ENCODE measurements at places on chromosomes 1 and 21.

DNA sequence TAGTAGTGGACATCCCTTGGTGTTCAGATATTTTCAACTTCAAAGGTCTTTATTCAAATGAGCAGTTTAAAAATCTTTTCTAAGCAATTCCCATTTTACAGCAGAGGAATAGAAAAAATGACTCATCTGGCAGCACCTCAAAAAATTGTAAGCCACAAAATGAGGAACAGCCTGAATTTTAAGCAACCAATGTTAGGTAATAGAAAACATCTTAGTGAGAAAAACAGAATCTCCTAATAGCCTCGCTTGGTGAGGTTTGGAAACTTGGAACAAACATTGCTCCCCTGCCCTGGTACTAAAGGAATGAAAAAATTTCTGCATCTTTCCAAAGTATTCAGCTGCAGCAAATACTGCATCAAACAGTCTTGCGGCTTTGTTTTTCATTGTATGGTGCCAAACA, 264.4 kb downstream of the NTNG1 start:
- peak; percentile 79 for DNase-seq

- peak; percentile 52 for DNase-seq
Measured at GRCh38 chr1:178774263-178774662, 49.2 kb downstream of the RALGPS2 start.

- no peak for DNase-seq
Measured at GRCh38 chr1:56045477-56045876, 533.9 kb downstream of the PLPP3 start.

DNA sequence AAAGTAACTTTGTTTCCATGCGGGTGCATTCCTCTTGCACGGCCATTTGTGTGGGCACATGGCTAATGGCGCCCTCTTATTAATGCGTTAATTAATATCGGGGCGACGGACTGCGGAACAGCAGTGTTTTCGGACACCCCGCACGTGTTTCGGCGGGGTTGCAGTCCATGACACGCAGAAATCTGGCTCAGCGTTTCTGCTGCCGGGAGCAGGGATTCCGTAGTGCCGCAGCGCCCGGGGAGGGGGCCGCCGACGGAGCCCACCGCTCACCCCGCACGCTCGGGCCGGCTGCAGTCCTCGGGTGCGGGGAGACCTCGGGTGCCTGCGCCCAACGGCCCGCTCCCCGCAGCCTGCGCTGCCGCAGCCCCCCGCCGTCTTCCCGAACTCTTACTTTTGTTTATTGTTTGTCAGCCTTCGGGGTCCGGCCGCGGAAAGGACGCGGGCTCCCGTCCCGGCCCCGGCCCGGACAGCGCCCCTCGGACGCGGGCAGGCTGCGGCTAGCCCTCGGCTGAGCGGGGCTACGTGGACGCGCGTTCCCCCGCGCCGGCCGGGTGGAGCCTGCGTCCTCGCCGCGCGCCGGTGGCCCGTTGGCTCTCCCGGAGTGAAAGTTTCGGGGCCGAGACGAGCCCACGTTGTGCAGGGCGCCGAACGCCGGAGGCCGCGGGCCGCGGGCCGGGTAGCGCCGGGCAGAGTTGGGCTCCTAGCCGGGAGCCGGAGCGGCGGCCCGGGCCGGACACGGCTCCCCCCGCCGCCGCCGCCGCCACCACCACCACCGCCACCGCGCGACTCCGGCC, 849 bp downstream of the NFIA start:
- peak; percentile 16 for DNase-seq

DNA sequence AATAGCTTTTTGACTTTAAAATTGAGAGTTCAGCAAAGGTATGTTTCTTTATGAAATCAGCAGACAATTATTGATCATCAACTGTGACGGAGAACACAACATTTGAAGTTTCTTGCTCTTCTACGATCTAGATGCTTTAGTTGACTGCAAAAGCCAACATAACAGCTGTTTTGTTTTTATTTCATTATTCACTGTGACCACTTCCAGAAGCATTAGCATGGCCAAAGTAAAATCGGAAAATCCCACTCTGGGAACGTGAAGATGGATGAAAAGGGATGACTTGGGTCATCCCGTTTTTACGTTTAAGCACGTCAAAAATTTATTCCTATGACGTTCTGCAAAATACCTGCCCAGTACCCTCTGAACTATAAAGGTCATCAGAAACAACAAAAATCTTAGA, 833.0 kb upstream of the ADAMTS5 start:
- DNase-seq, result no peak

- no peak for DNase-seq
Measured at GRCh38 chr1:76260279-76260678, 185.7 kb downstream of the ST6GALNAC3 start.

DNA sequence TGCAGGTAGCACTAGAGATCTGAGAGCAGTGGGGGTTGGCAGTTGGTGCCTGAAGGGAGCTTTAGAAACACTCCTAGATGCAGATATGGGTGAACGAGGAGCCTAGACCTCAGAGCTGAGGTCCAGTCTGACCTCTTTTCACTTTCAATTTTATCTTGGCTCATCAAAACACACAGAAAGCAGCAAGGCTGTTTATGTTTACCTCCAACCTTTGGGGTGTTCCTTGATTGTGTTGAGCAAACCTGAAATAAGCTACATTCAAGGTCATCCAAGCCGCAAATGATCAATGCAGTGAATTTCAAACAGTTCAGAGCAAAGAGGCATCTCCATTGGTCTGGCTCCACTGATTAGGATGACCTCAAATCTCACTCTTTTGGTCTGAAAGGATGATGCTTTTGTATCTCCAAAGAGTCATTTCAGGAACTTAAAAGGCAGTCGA, 1.3 kb downstream of the LY9 start:
- no peak for DNase-seq

DNA sequence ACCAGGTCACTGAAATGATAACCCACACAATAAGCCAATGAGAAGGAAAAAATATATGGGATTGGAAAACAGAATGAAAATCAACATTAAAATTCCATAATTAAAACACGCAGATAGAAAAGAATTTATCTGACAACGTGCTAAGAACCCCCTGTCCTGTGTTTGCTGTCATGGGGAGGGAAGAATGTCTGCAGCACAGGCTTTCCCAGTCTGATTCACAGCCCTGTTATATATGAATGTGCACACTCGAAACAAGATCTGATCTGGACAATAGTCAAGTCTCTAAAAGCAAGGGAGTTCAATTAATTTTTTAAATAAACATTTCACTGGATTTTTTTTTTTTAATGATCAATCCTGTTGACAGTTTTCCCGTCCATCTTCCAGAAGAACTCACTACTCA, 220.0 kb downstream of the RERE start:
- no peak for DNase-seq

DNA sequence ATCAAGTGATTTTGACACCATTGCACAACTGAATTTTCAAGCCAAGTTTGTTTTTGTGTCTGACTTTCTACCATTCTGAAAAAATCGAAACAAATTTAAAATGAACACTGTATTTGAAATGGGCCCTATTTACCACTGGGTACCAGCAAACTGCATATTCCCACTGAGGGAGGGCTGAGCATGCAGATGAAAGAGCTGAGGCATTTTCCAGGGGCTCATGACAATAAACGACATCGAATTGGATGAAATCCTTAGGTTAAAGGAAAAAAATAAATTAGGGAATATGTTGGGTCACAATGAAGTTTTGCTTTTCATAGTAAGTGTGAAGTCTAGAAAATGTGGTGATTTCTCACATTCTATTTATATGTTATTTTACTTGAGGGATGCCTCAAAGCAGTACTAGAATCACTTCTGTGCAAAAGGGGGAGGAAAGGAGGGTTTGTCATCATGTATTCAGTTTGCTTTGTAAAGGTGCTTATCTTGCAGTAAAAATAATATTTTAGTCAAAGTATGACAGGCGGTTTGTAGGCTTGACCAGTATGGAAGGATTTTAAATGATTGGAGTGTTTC, 11.2 kb downstream of the ZBTB18 start:
- no peak for DNase-seq

DNA sequence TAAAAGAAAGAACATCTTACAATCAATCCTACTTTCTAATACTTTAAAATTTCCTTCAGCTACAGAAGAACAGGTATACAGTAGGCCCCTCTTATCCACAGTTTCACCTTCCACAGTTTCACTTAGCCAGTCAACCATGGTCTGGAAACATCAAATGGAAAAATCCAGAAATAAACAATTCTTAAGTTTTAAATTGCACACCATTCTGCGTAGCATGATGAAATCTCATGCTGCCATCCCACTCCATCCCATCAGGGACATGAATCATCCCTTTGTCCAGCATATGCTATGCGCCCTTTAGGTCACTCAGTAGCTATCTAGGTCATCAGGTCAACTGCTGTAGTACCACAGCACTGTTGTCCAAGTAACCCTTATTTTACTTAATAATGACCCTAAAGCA, 67.7 kb downstream of the HSF2BP start:
- peak; percentile 75 for DNase-seq

DNA sequence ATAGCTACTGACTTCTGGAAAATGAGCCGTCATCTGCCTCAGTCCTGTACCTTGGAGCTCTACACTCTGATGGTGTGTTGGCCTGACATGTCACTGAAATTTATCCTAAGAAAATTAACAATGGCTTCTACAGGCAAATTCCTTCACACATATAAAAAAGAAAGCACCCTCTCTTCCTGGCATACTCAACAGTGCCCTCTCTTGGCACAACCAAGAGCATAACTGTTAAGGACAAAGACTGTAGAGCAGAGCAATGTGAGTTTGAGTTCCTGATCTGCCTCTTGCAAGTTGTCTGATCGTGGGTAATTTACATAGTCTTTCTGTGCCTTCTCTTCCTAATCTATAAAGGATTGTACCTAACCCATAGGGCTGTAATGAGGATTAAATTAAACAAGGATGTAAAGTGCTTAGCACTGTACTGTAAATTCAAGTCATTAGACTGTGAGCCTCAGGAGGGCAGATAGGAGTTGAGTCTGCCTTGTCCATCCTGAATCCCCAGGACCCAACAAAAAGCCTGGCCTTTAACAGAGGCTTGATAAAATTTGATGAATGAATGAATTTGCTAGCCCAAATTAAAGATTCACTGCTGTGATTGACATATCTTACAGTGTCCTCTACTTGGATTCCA, 83.5 kb downstream of the SYF2 start:
- DNase-seq, result no peak

DNA sequence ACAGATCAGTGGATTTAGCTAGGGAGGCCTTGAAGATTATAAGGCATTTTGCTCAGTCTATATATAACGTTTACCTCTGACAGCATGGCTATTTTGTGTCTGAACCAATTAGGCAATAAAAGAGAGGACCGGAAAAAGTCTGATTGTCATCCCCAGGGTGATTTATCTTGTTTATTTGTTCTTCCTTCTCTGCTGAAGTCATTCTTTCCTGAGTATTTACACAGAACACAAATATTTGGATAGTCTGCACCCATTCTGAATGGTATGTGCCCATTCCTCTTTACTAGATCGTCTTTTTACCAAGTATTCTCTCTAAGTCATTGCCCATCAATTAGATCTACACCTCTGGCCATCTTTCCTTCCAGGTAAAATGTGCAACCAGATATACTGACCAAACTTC, 1602.9 kb downstream of the KCNT2 start:
- DNase-seq, result no peak

DNA sequence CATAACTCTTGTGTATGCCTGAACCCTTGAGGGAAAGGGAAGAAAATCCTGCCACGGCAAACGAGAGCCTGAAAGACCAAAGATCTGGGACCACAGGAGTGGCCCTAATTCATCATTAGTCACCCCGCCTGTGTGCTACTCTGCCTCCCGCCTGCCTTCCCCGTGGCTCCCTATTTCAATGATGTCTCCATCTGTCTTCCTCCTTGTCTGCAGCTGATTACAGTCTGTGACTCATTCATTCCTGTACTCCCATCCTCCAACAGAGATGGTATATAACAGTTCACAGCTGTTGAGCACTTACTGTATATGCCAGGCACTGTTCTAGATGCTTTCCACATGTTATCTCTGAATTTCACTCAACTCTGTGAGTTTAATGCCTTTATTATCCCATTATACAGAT, 96.6 kb downstream of the SEC16B start:
- DNase-seq, result peak; percentile 53

DNA sequence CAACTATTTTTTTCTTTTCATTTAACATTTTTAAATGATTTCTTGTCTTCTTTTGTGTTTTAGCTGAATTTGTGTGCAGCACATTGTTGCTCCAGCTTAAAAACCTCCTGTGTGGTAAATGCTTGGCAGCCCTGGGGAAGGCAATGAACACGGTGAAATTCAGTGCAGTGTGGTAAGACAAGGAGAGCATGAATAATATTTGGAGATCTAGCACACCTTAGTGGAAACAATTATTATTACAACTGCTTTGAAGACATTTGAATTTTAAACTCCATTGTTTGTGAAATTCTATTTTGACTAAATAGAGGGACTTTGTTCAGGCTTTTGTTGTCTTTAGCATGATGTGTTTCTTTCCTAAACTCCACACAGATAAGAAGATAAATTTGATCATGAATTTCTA, 242.6 kb upstream of the CXADR start:
- DNase-seq, result peak; percentile 35

- DNase-seq, result no peak
Measured at GRCh38 chr1:62229468-62229867, 34.8 kb downstream of the L1TD1 start.

DNA sequence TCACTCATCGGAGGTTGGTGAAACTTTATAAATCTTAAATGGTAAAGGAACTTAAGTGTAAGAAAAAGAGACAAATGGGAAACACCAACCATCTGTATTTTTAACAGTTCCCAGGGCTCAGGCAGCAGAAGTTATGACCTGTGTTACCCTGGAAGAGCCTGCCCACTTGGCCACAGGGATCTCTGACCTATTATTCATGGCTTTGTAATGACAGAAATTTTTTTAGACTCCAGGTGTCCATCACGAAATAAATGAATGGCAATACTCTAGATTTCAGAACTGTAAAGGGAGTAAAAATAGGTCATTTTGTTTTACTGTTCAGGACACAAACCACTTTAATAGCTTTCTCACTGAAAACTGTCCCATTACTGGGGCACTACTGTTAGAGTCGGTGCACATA, 389.8 kb downstream of the VAV3 start:
- DNase-seq, result peak; percentile 80

- no peak for DNase-seq
Measured at GRCh38 chr1:165235777-165236291, 120.7 kb downstream of the LMX1A start.

DNA sequence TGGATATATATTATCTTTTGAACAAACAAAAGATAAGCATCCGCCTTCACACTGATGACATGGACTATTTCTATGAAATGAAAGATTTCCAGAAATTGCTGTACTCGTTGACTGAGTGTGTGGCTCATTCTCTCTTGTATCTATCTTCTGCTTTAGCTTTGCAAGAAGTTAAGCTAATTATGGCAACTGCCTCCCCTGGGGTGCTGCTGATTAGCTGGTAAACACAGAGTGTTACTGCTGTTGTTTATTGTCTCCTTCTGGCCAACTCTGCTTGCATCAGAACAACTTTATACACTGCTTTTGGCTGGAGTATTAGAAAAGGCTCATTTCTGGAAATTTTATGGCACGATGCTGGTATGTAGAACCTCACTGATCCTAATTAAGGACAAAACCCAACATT, 95.6 kb upstream of the SNX7 start:
- DNase-seq, result no peak

DNA sequence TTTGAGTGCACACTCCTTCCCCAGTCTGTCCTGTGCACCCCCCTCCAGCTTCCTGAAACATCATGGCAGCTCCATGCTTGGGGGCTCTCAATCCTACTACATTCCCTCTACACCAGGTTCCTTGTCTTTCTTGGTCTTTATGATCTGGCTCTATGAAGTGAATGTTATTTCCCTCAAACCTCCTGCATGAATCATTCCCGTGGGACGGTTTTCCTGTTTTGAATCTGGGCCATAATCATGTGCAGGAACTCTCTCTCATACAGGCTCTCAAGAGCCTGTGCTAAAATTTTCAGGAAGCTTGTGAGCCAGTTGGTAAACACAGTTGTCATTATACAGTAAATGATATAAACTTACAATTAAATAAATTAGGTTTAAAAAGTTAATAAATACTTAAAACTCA, 89.8 kb upstream of the KCNE2 start:
- DNase-seq, result peak; percentile 50
